ENCODE measurements at places on chromosomes 2 and 18. TPM values are rescaled to one million over a fixed set of nuclear protein-coding genes. Genes with fewer than 3 reads are reported as not detected.

DNA sequence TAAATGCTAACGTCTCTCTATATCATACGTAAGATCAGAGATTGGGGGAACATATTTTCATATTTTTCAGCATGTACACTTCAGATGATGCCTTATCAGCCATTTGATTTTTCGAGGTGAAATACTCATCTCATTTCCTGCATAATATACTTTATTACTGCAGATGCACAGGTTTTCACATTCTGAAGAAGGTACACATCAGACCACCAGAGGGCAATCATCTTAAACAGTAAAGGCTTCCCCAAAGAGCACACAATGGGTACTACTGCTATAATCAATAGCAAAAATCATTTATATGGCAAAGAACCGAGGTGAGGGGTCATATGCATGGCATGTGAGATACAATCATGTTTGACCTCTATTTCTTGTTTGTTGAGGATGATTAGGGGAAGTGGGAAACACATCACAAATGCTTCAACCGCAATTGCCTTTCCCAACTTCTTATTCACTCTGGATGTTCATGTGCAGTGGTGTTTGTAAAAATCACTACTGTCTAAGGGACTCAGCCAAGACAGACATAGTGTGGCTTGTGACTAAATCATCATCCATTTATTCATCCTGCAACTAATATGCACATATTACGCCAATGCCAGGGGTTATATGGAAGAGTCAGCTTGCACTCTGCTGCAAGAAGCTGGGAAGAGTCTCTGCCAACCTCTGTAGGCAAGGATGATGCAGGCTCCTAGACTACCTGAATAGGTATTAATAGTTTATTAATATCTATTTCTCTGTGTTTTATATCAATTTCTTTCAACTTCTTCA lies 118.7 kb downstream of the EPB41L3 start:
- peak; percentile 30 for DNase-seq

- DNase-seq, result no peak
Measured at GRCh38 chr18:22191923-22192322, 22.5 kb downstream of the GATA6 start.

GRCh38 chr2:239181903-239182581 lies 218.8 kb downstream of the HDAC4 start:
- peak; percentile 83 for DNase-seq

- no peak for DNase-seq
Measured at GRCh38 chr2:173652311-173652710, 297.6 kb downstream of the CDCA7 start.

GRCh38 chr2:11123856-11124759 lies 31.2 kb upstream of the SLC66A3 start:
- DNase-seq, result peak; percentile 81

DNA sequence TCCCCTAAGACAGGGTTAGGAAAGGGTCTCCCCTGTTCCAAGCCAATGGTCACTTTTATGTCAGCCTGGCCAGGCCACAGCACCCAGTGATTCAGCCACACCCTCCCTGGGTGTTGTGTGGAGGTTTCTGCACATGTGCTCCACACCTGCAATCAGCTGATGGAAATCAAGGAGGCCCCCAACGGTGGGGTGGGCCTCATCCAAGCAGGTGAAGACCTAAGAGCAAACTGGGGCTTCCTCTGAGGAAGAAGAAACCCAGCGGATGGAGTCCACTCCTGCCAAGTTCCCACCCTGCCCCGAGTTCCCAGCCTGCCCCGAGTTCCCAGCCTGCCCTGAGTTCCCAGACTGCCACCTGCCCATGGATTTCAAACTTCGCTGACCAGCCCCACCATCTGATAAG lies 55.4 kb downstream of the KIF1A start:
- DNase-seq, result no peak

DNA sequence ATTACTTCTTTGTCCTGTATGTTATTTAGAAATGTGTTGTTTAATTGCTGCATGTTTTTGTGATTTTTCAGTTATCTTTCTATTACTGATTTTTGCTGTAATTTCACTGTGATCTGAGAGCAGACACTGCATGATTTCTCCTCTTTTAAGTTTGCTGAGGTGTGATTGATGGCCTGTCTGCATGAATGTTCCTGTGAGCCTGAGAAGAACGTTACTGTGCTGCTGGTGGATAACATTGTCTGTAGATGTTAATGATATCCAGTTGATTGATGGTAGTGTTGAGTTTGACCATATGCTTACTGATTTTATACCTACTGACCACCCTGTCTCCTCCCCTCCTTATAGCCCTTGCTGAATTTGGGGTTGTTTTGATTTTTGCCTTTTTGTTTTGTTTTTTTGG lies 37.4 kb upstream of the KCNG2 start:
- DNase-seq, result no peak

DNA sequence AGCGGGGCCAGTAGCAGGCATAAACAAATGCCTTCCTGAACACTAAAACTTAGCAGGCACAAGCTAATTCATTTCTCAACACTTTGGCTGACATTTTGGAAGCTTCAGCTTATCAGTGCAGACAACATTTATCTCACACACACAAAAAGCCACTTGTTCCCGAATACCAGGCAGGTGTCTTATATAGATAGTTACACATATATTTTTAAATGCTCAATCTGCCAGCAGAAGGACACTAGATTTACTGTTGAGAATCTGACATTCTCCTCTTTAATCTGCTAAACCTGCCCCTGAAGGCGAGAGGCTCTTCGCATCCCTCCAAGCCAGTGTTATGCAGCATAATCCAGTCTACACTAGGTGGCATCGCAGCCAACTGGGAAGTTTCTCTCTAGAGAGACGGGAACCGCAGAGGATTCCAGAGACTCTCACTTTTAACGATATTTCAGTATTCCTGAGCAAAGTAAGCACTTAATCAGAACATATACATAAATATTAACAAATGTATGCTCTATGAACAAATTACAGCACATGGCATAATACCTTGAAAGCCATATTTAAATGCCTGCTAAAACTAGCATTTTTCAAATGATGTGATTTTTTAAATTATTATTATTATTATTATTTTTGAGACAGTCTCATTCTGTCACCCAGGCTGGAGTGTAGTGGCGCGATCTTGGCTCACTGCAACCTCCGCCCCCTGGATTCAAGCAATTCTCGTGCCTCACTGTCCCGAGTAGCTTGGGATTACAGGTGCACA lies 90.2 kb upstream of the SCG2 start:
- DNase-seq, result peak; percentile 48

ABCG5 gene
- not detected for polyA plus RNA-seq

ACVR1C gene
- polyA plus RNA-seq, result 0.28 TPM

PID1 gene
- 2.1 TPM for polyA plus RNA-seq

All from kidney (tissue), 22 donors.